ENCODE measurements at places on chromosomes 16 and 17.

GRCh38 chr16:77938913-77939312 is 83.4 kb upstream of the CLEC3A start:
- no peak for DNase-seq

- no peak for DNase-seq
Observed at GRCh38 chr16:3377917-3378316, 22.2 kb downstream of the OR2C1 start.

DNA sequence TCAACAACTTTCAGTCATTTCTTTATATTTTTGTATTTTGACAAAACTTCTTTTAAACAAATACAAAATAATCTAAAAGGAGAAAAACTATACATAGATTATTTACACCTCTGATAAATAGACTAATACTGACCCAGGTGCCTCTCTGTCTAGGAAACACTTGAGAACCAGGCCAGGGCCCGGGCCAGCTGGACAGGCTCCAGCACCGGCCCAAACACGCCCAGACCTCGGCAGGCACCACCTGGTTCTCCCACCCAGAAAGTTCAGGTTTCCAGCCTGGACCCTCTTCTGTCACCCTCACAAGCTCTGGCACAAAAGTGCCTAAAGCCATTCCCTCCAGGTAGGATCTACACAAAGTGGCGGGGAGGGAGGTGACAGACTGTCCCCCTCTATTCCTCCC is 97.0 kb upstream of the DNAH17 start:
- DNase-seq = no peak

DNA sequence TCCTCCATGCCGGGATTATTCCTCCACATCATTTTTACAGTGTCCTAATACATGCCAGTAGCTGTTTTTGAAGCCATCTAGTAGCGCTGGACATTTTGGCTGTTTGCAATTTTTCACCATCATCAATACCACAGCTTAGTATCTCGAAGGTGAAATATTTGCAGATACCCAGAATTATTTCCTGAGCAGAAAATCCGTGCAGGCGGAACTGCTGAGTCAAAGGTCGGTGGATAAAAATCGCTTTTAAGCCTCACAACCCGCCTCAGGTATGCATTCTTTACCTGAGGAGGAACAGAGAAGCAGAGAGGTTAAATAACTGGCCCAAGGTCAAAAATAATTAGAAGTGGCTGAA is 584 bp upstream of the TNRC6A start:
- no peak for DNase-seq

DNA sequence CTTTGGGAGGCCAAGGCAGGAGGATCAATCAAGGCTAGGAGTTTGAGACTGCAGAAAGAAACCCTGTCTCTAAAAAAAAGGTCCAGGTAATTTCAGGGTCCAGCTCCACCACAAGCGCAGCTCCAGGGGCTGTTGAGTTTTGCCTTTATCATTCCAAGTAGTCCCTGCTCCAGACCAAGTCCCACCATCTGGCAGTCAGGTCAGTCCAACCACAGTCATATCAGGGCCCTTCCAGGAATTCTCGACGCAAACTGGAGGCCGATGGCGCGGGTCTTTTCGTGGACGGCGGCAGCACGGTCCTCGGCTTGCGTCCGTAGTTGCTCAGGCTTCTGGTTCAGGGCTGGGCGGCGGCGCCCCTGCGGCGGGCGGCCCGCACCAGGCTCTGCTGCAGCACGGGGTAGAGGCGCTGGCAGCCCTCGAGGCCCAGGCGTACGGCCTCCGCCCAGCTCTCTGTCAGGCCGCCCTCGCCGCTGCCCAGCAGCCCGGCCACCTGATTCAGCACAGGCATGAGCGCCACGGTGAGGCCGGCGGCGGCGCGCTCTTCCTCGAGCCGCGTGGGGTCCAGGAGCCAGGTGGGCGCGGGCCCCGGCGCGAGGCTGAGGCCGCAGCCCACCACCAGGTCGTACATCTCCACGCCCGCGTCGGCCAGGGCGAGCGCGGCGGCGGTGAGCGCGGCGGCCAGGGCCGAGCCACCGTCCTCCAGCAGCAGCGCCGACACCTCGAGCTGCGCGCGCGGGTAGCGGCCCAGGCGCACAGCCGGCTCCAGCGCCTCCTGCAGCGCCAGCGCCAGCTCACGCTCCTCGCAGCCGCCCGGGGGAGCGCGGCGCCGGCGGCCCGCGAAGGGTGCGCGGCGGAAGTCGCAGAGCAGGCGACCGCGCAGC is 752 bp downstream of the EXOSC6 start:
- no peak for DNase-seq

GRCh38 chr16:25628766-25629165 is 63.0 kb upstream of the HS3ST4 start:
- DNase-seq = no peak

DNA sequence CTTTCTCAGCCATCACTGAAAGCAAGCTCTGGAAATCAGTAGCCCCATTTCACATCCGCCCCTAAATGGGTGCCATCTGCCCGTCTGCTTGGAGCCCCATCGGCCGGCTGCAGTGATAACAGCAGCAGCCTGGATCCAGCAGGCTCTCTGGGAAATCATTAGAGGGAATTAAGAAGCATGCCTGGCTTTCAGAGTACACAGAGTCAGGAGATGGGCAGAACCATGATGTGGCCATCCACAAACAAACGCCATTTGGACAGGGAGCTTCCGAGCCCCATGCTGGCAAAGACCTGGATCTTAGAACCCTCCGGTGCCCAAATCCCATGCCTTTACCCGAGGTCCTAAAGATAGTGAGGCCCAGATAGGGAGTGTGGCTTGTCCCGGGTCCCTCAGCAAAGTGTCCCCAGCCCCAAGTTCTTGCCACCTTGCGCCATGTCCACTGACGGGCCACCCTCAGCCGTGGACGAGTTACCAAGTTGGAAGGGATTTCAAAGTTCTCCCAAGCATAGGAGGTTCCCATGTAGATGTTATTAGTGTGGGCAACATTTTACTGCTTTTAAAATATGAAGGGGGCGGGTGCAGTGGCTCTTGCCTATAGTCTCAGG is 1.0 kb upstream of the LITAF start:
- no peak for DNase-seq

- DNase-seq = no peak
Observed at GRCh38 chr17:28338056-28338768, 2.7 kb downstream of the TNFAIP1 start.

GRCh38 chr16:19213885-19214284 is 45.8 kb downstream of the SYT17 start:
- DNase-seq = no peak

DNA sequence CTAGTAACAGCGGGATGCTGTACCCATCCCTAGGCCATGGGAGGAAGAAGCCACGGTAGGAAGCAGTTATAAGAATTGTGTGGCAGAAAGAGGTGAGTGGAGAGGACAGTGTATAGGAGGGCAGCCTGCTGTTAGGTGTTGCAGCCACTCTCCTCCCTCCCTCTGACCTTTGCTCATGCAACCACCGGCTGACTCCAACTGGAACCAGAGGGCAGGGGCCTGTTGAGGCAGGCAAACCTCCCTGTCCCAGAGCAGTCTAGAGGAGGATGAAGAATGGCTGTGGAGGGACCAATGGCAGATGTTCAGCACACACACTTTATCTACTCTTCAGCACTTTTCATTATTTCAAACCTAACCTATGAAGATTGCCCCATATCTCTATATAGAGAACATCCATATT is 2.2 kb downstream of the TXNL4B start:
- no peak for DNase-seq

Measured in NCI-H1048 (cell line).